ENCODE measurements at places on chromosomes 16 and 17.

GRCh38 chr16:47392081-47392480 lies 68.8 kb downstream of the ITFG1 start:
- no peak for DNase-seq

GRCh38 chr16:85582229-85582991 lies 30.7 kb upstream of the GSE1 start:
- DNase-seq = no peak

- no peak for DNase-seq
These were observed 5.7 kb downstream of the LAT start for GRCh38 chr16:28990375-28991040.

DNA sequence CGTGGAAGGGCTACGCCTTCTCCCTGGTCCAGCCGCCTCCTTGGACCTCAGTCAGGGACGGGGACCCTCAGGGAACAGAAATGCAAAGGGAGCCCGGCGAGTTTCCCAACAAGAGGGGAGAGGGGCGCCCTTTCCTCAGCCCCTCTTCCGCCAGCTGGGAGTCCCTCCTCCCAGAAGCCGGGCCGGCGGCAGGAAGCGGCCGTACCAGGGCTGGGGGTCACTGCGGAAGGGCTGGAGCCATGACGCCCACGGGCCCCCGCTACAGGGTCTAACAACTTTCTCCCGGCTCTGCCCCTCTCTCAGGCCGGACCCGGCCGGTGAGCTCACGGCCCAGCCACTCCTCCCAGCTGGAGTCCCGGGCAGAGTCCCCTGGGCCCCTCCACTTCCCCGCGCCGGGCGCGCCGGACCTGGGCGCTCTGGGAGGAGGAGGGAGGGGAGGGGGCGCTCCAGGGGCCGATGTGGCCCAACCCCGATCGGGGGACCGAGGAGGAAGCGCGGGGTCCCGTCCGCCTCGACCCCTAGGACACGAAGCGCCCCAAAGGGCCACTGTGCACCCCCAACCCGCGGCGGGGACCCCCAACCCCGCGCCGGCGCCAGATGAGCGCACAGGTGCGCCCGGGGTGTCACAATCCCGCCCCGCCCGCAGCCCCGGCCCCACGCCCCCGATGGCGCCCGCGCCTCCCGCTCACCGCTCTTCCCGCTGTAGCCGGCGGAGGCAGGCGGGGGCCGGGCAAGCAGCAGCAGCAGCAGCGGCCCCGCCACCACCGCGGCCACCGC lies 578 bp downstream of the PGAP6 start:
- no peak for DNase-seq

DNA sequence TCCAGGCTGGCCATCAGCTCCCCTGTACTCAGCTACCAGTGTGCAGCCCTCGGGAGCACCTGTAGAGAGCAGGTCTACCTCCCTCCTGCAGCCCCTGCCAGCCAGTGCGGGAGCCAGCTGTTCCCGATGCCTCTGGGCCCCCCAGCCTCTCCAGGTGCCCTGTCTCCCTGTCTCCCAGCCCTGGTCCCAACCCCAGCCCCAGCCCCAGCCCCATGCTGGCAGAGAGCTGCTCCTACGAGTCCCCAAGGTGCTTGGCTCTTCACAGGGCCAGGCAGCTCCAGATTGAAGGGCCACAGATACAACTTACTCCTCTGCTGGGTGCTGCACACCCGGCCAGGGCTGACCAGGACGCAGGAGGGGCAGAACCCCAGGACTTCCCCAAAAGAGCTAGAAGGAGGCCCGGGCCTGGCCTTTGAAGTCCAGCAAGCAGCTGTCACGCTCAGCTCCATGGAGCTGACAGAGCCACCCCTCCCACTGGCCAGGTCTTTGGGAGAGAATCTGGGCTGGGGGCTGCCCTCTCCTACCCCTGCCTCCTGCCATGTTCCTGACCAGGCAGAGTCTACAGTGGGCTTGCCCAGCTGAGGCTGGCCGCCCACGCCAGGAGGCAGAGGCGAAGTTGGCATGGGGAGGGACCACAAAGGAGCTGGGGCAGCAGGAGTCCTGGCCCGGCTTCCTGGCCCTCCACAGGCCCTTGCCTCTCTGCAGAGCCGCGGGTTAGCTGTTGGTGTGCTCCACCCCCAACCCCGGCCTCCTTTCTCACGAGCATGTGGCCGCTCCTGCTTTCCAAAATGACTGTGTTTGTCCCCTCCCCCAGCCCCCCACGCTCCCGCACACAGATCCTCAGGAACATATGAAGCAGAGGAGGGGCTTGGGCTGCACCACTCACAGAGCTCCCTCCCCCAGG lies 9.5 kb upstream of the ADAM11 start:
- no peak for DNase-seq

GRCh38 chr17:31582151-31582907 lies 190.9 kb downstream of the RAB11FIP4 start:
- DNase-seq = no peak

DNA sequence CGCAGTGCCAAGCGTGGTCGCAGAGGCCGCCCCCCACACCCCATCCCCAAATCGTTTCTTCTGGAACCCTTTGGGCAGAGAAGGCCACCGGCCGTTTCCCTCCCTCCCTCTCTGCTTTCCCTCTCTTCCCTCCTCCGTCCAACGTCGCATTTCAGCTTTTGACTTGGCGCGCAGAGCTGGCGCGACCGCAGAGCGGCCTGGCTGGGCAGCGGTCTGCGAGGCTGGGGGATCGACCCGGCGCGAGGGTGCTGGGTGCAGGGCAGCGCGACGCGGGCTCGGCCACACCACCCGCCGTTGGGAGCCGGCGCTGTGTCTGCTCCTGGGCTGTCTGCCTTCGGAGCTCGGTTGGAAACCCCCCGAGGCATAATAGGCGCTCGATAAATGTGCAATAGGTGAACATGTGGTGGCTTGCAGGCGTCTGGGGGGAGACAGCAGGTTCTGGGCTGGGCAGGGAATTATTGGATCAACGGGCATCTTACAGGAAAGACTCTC lies 2.8 kb upstream of the NTN3 start:
- no peak for DNase-seq

DNA sequence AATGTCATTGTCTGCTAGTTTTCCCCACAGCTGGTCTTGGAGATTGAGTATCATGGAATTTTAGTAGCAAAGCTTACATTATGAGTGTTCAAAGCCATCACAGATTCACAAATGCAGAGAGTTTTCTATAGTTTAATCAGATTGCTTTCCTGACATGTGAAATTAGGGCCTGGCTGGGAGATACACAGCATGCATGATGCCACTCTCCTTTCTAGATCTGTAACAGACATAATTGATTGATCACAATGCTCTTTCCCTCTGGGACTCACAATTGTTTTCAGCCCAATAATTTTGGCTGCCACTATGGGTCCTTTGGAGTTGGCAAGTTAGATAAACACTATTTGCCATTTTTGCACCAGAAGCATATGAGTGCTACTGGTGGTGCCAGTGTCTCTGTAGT lies 132.5 kb downstream of the SPACA3 start:
- DNase-seq = no peak

DNA sequence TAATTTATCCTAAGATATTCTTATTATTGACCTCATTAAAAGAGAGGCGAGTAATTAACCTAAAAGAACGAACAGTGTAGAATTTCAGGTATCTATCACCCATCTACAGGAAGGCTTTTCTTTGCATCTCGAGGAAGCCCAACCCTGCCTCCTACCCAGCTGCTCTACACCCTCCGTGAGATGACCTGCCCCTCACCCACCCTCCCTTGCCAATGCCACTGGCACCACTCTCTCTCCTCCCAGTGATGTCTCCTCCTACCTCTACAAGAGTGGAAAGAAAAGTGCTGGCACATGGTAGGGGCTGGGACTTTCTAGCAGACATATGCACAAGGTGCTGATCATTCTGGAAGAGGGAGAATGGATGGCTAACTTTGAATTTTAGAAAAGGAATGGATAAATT lies 22.9 kb upstream of the FOXJ1 start:
- DNase-seq = no peak

DNA sequence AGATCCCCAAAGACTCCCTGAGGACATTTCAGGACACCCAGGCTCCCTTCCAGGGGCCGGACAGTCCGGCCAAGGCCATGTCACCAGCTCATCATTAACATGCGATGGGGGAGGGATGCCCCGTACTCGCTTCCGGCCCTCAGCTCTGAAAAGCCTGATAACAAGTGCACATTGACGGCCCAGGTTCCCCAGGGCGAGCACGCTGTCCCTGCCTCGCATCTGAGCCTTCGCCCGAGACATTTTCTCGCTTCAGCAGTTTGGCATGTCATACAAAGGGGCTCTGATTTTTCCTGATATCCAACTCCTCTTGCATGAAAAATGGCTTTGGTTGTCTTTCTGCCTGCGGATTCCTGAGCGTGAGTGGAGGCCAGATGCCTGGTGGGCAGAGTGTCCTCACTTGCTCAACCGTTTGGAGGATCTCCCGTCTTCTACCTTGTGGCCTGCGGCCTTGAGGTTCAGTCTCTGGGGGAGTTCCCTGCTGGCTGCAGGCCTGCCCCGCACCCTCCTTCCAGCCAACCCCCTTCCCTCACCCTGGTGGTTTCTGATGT lies 14.1 kb downstream of the CACNG4 start:
- no peak for DNase-seq

- DNase-seq = no peak
These were observed 311.5 kb upstream of the KCNJ16 start for GRCh38 chr17:69763503-69763902.

DNA sequence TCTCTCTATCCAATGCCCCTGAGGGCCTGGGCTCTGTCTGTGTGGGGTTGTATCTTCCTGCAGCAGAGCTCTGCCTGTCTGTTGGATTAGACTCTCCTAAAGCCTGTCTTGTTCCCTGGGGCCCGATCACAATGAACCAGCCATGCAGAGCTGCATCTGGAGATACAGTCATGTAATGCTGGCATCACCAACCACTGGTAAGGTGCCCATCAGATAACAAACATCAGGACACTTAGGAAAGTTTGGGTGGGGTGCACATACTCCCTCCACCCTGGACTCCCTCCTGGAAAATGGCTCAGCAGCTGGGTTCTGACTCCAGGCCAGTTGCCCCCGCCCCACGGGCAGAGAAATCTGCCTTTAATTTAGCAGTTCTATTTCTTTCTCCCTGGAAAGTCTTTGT lies 61.3 kb upstream of the BRD7 start:
- no peak for DNase-seq

- DNase-seq = peak; percentile 99
These were observed 985 bp upstream of the SLFN12 start for GRCh38 chr17:35433075-35433894.

DNA sequence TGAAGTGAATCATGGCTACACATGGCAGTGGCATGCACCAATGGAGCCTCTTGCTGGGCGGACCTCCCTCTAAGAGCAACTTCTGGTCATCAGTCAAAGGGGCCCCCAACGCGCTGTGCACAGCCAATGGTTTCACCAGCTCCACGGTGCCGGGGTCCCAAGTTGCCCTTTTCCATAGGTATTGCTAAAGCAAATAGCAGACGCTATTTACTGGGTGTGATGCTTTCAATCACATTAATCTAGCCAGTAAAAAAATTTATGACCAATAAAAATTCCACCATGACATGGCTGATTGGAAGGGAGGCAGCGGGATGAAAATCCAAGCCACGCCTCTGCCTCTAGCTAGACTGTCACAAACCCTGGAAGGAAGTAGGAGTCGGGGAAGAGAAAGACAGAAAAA lies 680.3 kb upstream of the SOX9 start:
- DNase-seq = no peak

GRCh38 chr16:29836623-29837022 lies 16.4 kb downstream of the MVP start:
- no peak for DNase-seq

- DNase-seq = no peak
These were observed 30.1 kb upstream of the GAA start for GRCh38 chr17:80071116-80071841.

DNA sequence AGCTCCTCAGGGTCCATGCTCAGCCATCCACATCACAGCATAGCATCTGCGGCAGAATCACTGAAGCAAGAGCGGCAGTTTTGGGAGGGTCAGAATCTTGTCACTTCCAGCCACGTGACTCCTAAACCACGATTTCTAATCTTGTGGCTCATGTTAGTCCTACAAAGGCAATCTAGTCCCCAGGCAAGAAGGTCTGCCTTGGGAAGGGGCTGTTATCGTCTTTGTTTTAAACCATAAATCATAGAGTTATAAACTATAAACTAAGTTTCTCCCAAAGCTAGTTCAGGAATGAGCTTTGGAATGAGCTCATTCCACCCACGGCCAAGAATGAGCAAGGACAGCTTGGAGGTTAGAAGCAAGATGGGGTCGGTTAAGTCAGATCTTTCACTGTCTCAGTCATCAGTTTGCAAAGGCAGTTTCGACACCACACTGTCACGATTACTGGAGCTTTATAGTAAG lies 20.8 kb upstream of the DNAH17 start:
- peak; percentile 61 for DNase-seq

- DNase-seq = no peak
These were observed 33.0 kb downstream of the IL4R start for GRCh38 chr16:27346819-27347218.

GRCh38 chr17:40791111-40791510 lies 8.6 kb downstream of the KRT28 start:
- no peak for DNase-seq

- no peak for DNase-seq
These were observed 104.3 kb upstream of the SDK2 start for GRCh38 chr17:73748508-73748907.

DNA sequence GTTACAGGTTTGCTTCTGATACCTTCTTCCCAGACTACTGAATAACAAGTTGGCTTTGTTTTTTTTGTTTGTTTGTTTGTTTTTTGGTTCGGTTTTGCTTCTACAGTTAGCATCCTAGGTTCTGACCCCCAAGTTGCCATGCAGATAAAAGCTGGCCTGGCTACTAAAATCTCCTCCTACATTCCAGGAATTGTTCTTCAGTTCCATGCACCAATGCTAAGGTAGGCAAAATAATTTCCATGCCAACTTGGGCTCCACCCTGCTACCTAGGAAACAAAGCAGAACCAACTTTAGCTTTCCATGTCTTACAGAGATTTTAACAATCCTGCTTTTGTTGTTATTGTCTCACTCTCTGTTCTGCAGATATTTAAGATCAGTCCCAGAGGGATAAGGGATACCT lies 495.5 kb upstream of the SOX9 start:
- no peak for DNase-seq

DNA sequence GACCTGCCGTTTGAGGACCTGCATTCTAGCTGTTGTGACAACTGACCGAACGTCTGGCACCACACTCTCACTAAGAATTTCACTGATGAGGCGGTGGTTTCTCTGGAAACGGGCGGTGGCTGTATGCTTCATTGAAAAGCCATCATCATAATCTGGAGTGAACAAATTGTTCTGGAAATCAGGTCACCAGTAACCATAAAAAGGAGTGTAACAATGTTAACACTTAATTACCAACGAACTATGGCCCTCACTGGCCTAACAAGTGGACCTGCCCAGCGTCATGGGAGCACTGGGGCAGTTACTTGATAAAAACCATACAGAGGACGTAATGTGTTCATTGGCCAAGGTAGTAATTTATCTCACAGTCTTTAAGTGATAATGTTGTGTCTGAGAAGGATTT lies 15.4 kb downstream of the SMARCE1 start:
- no peak for DNase-seq

- no peak for DNase-seq
These were observed 19.9 kb downstream of the GJD3 start for GRCh38 chr17:40344421-40345160.
